Astrocyte of the spinal cord (primary cell): ENCODE measurements at places on chromosomes 7 and 10.

DNA sequence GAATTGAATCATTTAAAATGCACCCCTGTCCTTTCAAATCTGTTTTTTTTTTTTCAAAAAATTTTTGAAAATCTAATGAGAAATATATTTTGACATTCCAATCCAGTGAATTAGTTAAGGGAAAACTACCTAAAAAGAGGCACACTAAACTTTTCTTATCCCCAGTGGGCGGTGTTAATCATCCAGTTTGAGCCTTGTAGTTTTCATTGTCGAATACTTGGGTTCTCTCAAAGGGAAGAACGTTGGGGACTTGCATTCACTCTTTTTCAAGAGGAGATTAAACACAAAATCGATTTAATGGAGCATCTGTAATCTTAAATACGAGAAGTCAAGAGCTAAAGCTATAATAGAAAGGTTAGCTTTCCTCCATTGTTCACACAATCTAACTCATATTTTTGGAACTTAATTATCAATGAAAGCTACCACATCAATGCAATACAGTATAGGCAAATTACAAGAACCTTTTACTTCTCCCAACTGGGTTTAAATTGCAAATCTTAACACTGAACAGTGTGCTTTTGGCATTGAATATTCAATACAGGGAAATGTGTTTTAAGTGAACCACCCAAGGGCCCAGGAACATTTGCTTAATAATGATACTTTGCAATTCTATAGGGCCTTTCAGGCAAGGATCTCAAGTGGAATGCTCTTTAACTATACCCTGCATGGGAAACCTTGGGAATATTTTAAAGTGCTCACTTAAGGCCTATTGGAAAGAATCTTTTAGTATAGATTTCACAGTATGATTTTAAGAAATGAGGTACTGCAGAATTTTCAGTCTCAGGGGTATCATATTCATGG is 13.1 kb upstream of the SP8 start:
- no peak for DNase-seq

GRCh38 chr7:137694405-137694804 is 152.4 kb downstream of the DGKI start:
- DNase-seq, result no peak

GRCh38 chr7:11171569-11172192 is 198.0 kb downstream of the PHF14 start:
- no peak for DNase-seq

DNA sequence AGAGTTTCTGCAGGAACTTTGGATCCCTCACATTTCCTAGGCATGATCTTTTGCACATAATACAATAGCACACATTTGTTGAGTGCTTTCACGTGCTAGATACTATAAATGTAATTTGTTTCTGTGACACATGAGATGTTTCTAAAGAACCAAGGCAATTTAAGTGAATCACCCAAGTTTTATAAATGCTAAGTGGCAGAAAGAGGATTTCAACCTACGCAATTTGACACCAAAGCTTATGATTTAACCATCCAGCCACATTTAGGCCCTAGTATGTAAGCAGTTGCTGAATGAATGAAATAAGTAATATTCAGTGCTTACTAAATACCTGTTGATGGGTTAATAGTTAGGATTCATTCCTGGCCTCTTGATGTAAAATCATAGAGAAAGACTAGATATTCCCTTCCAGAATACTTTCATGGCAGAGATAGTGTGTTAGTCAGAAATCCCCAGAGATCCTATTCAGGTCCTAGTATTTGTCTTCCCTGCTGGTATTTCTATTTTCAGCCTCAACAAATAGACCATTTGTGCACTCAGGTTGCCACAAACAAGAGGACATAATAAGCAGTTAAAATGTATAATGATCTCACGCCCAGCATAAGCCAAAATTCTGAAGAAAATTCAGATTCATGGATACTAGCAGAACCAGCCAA is 572.6 kb downstream of the IPMK start:
- peak; percentile 50 for DNase-seq

GRCh38 chr10:122303271-122304053 is 32.4 kb downstream of the BTBD16 start:
- DNase-seq, result no peak
